Chondrocyte (in vitro differentiated cells): ENCODE measurements at places on chromosomes 12 and 14.

DNA sequence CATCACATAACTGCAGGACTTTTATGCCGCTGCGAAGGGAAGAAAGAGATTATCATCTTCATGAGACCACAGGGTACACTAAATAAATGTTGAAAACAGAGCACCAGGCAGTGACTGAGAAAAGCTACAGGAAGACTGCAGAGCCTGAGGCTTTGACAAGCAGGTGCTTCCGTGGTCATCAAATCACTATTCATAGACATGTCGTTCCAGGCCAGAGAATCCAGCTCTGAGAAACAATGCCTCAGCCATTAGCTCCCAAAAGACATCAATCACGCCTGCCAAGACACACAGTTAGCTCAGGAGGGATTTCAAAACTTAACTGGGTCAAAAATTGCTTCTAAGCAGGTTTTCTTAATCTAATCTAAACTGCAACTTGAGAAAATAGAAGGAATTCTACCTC lies 47.2 kb upstream of the GARIN6 start:
- DNase-seq: no peak

DNA sequence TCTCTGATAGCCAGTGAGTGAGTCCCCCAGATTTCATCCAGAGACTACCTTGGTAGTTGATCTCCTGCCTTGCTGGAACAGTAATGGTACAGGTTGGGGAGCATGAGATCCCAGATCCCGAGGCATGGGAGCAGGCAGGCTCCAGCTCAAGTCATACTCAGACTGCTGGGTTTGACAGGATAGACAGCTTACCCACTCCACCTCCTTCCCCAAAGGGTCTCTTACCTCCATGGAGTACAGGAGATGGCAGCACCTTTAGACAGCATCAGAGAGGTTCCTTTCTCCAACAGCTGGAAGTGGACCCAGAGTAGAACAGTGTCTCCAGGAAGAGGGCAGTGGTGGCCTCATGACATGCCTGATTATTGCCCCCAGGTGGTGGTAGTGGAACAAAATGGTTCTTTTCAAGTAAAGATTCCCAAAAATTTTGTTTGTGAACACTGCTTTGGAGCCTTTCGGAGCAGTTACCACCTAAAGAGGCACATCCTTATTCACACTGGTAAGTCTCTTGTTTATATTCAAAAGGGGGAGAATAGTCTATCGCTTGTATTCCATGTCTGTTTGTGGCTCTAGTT lies 4.9 kb upstream of the CSAD start:
- DNase-seq: no peak

DNA sequence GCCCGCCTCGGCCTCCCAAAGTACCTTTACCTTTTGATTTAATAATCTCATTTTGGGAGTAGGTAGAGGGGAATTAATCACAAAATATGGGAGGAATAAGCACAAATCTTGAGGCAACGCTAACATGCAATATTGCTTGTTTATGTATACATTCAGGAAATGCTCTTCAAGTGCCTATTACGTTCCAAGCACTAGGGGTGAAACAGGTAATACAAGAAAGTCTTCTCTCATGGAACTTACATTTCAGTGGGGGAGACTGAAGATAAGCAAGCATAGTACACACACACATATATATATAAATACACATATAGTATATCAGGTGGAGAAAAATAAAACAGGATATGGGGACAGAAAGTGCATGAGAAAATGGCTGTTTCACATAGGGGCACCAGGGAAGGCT lies 19.0 kb upstream of the ERC1 start:
- no peak for DNase-seq

DNA sequence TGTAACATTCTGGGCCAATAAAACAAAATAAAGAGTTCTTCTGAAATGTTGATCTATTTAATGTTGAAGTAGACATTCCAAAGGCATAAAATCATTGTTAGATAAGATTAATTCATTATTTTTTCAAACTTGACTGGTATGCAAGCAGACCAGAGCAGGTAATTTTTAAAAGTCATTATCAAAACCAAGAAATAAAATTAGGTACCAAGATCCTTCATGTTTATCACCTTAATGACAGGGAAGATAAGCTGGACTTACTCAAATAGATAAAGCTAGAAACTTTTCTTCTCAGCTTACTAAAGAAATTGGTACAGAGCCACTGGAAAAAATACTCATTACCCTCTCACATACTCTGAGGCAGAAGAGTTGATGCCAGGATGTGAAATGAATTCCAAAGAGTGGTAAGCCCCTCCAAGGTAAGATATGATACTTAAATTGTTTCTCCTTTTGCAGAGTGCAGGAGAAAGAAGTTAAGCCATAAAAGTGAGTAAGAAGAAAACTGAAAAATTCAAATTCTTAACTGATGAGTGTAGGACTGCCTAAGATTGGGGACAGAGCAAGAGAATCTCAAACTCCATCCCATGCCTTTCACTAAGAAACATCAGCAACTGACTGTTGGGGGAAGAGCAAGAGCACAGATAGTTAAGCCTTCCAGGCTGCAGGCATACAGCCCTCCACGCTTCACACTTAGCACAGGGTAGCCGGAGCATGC lies 111.9 kb downstream of the SLC41A2 start:
- DNase-seq: no peak

- no peak for DNase-seq
Measured at GRCh38 chr14:91290986-91291385, 46.5 kb upstream of the GPR68 start.

- DNase-seq: no peak
Measured at GRCh38 chr12:94511506-94511905, 51.8 kb upstream of the CEP83 start.

GRCh38 chr14:50875359-50876070 lies 3.7 kb downstream of the ABHD12B start:
- DNase-seq: no peak

DNA sequence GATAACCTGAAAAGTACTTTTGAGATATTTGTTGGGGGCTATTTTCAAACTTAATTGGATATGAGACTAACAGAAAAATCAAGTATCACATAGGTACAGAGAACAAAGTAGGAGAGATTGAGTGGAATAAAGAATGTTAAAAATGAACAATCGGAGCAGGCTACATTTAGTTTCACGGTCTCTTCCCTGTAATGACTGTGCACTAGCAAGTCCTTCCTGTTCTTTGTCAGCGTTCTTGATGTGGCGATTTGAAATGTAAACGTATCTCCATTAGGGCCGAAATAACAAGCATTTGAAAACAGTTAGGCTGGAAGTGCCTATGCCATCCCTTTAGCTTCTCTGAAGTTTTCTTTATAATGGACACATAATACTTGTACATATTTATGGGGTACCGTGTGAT lies 31.0 kb downstream of the SLC25A29 start:
- DNase-seq: no peak

GRCh38 chr12:103086471-103086870 lies 129.0 kb downstream of the ASCL1 start:
- no peak for DNase-seq

- DNase-seq: no peak
Measured at GRCh38 chr14:90523544-90523943, 126.7 kb downstream of the CALM1 start.

DNA sequence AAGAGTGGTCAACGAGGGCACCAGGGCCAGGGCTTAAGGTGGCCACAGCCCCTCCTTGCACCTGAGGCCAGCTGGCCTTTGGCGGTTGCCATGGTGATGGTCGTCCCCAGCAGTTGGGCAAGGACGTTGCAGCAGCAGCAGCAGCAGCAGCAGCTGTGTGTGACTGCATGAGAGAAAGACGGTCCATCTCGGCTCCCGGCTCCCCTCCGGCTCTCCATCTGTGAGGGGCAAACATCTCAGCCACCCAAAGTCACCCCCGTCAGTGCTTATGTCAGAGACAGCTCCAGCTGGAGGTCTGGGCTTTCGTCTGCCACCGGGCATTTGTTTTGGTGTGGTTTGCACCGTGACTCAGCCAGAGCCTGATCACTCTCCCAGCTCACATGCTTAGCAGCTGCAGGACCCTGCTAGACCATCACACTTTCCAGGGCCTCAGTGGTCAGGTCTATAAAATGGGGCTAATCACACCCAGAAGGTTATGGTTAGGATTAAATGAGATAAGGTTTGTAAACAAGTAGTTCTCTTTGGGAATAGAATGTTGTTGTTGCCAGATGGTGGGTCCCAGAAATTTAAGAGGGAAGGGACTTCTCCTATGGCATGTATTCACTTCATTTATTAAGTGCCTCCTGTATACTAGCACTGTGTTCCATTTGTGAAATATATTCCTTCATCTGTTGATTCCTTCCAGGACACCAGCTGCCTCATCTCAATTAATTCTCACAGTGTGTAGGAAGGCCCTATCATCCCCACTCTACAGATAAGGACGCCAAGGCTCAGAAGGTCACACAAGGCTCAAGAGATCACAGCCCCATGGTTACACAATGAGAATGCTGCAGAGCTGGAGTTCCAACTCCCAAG lies 212.6 kb upstream of the LHX5 start:
- DNase-seq: no peak

- peak; percentile 29 for DNase-seq
Measured at GRCh38 chr14:103916636-103917262, 11.5 kb upstream of the TDRD9 start.

DNA sequence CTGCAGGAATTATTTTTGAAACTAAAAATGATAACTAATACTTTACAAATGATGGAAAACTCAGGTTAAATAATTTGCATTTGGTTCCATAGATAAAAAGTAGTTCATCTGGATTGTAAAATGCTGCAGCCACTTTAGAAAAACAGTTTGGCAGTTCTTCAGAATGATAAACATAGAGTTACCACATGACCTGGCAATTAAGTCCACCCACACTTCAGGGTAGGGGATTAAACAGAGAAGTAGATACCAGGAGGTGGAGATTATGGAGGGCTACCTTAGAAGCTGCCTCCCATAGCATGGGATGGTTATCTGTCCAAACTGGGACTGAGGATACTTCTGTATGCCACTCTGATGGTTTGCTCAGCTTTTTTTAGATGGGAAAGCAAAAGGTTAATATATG lies 22.2 kb downstream of the ARF6 start:
- DNase-seq: no peak

GRCh38 chr12:77044721-77045120 lies 20.6 kb downstream of the E2F7 start:
- no peak for DNase-seq

GRCh38 chr12:80154261-80154660 lies 54.9 kb downstream of the OTOGL start:
- DNase-seq: no peak

- no peak for DNase-seq
Measured at GRCh38 chr12:58346032-58346632, 404.8 kb downstream of the ATP23 start.

DNA sequence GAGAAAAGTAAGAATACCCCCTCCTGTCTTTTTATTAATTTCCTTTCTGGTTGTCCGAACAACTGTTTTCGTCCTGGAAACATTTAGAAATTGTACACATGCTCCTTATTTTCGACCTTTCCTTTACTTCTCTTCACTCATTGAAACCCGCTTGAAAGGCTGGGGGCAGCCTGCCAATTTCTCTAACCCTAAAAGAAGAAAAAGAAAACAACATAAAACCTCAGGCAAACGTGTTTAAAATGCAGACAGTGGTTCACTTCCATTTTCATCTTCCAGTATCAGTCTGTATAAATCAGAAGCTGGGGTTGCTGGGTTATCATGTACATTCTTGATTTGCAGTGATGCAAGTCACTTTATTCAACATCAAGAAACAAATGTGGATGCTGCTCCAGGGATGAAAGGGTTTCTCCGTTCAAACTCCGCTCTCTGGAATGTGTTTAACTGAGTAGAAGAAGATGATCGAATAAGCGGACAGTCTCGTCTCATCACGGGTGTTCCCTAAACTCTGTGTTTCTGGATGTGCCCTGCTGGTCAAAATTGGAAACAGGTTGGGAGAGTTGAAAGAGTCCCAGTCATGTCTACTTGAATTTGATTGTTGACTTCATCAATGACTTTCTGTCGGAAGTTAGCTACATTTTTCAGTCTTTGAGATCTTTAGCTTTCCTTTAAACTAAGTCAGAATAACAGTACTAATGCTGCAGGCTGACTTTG lies 1042.2 kb downstream of the BCL11B start:
- DNase-seq: no peak

- no peak for DNase-seq
Measured at GRCh38 chr12:113478351-113479011, 6.8 kb upstream of the LHX5 start.

DNA sequence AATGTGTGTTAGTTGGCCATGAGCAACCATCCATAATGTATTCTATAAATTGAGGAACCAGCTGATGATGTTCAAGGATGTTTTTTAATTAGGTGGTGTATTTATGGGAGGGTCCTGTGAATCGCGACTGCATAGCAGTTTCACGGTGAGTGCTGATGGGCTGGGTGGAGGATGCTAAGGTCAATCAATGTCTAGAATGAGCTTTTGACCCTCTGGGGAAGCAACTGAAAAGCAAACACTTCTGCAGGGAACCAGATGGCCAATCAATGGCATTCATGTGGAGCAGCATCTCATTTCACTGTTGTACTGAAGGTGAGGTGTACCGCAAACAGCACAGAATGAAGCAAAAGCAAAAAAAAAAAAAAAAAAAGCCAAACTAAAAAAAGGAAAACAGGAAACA lies 676.1 kb upstream of the TMEM132C start:
- DNase-seq: no peak

GRCh38 chr14:24232645-24233537 lies at the start of gene GMPR2:
TSS of gene GMPR2 (plus strand) at chr14:24232929. CDS start at chr14:24233254, 325 bp downstream.
- no peak for DNase-seq

GRCh38 chr12:53069621-53070410 lies 9.4 kb downstream of the SPRYD3 start:
- DNase-seq: peak; percentile 47

DNA sequence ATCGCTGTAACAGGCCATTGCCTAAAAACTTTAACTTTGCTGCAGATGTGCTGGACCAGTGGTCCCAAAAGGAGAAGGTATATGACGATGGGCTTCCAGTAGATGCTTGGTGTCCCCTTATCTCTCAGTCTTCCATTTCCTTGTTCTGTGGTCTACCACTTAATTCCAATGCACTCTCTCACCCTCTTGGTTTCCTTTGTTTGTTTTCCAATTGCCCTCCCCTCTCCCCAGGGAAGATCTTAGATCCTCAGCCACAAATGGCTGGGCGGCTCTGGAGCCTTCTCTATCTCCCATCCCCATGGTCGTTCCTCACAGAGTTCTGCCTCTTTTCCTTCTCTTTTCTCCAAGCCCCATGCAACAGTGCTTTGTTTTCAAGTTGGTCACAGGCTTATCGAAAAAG lies 584 bp downstream of the ACSM4 start:
- DNase-seq: no peak

- no peak for DNase-seq
Measured at GRCh38 chr14:77040741-77041653, 12.5 kb upstream of the IRF2BPL start.
